ENCODE measurements at places on chromosomes 12 and 14.

DNA sequence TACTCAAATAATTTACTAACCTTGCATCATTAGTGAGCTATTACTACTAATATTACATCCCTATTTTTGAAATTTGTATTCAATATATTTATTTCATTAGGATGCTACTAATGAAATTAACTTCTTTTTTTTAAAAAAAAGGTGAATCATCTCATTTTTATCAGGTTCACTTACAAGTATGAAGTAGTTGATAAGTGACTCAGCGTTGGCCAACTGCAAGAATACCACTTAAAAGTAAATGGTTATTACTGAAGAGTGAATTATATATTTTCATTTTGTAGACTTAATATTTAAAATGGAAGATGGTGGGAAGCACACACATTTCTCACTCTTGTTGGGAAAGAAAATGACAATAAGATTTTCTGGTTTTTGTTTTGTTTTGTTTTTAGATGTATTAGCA lies 19.6 kb downstream of the OR4N2 start:
- no peak for DNase-seq

- DNase-seq = no peak
Observed at GRCh38 chr12:92457458-92458180, 245.2 kb upstream of the PLEKHG7 start.

GRCh38 chr14:101187816-101188570 lies 284.5 kb upstream of the RTL1 start:
- DNase-seq = no peak

- no peak for DNase-seq
Observed at GRCh38 chr14:44912041-44912869, 49.5 kb downstream of the KLHL28 start.

- no peak for DNase-seq
Observed at GRCh38 chr14:55760789-55761566, 181.0 kb downstream of the KTN1 start.

- DNase-seq = no peak
Observed at GRCh38 chr12:46179693-46180452, 89.0 kb downstream of the SLC38A1 start.

GRCh38 chr12:31278424-31278823 lies 47.5 kb downstream of the SINHCAF start:
- no peak for DNase-seq

GRCh38 chr12:84986117-84986516 lies 50.0 kb downstream of the TSPAN19 start:
- DNase-seq = no peak

GRCh38 chr14:49620182-49621113 lies at the start of the genes MGAT2 and RPL36AL:
TSS of gene MGAT2 (plus strand) at chr14:49620799. CDS start at chr14:49621269, 470 bp downstream.
TSS of gene RPL36AL (minus strand) at chr14:49620626. CDS start at chr14:49619104, 1,522 bp downstream.
- DNase-seq = peak; percentile 94

DNA sequence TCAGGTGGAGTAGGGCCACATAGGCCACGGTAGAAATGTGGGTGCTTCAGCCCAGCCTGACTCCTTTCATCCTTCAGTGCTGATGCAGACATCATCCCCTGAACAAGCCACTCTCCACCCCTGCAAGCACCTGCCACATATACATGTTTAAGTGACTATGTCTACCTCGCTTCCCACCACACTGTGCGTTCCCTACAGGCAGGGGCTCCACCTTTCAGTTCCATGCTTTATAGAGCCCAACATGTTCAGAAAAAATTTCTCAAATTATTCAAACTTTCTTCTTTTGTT lies 11.6 kb downstream of the SLC7A7 start:
- DNase-seq = no peak

GRCh38 chr14:75648066-75648838 lies 12.4 kb downstream of the ERG28 start:
- no peak for DNase-seq

GRCh38 chr12:54561164-54561563 lies 11.8 kb downstream of the PDE1B start:
- DNase-seq = no peak

GRCh38 chr14:32233260-32233659 lies 30.2 kb upstream of the RNU6-8 start:
- DNase-seq = no peak

- DNase-seq = no peak
Observed at GRCh38 chr12:30191696-30192455, 408.1 kb upstream of the TMTC1 start.

GRCh38 chr12:57237932-57238853 lies 8.7 kb downstream of the SHMT2 start:
- no peak for DNase-seq

- no peak for DNase-seq
Observed at GRCh38 chr12:72295101-72295500, 22.9 kb downstream of the TRHDE start.

- DNase-seq = no peak
Observed at GRCh38 chr12:1448336-1448735, 146.0 kb downstream of the FBXL14 start.

DNA sequence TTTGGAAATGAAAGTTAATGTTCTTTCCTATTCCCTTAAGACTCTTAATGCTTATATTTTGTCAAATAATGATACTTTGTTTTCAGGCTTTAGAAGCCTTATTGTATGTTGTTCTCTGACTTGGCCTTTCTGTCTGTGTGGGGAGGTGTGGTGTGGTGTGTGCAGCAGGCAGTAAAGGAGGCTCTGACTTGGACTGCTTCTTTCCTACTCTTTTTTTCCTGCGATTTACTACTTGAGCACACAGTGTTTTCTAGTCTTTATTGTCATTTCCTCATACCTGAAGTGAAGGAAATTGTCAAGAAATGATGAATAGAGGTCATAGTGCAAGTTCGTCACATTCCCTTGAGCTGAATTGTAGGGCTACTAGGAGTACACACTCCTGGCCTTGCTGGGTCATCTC lies 26.9 kb downstream of the PIWIL1 start:
- DNase-seq = no peak

DNA sequence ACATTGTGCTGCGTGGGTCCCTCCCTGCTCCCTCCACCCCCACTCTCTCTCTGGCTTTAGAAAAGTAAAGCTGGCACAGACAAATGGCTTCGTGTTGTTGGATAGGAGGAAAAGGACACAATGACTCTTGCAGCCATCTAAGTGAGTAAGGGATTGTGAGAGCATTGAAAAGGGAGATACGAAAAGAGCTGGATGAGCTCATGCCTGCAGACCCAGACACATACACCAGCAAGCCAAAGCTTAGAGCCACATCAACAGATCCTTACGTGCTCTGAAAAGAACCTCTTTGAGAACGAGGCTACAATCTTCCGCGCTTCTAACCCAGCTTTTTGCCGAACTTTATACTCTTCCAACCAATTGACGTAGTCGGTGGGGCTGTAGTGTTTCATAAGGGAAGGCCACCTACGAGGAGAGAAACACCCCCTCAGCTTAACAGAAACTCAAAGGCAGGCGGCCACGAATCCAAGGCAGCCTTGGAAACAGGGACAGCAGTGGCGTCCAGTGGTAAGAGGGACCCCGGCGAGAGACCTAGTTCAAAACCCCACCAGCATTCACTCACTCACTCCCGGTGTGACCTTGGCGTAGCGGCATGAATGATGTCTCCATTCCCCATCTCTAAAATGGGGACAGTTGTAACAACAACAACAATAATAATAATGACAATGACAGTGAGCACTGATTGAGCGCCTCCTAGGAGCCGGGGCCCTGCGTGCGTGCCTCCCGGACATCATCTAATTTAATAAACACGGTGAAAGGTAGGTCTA lies 1.1 kb downstream of the FBXO21 start:
- DNase-seq = peak; percentile 38

GRCh38 chr12:124148481-124149273 lies 146.2 kb upstream of the RFLNA start:
- DNase-seq = no peak

DNA sequence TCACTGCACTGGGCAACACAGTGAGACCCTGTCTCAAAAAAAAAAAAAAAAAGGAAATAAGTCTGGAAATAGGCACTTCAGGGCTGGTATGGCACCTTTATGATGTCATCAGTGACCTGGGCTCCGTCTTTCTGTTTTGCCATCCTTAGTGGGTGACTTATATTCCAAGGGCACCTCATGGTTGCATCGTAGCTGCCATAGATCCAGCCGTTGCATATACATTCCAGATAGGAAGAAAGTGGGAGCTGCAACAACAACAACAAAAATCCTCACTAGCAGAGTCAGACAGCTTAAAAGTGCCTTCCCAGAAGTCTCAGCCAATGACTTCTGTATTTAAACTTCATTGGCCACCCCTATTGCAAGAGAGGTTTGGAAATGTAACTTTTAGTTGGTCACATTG lies 26.4 kb downstream of the MYL2 start:
- no peak for DNase-seq

GRCh38 chr14:103849151-103849886 lies 1.9 kb upstream of the PPP1R13B start:
- no peak for DNase-seq

GRCh38 chr14:68013326-68013725 lies 193.7 kb downstream of the RAD51B start:
- no peak for DNase-seq

DNA sequence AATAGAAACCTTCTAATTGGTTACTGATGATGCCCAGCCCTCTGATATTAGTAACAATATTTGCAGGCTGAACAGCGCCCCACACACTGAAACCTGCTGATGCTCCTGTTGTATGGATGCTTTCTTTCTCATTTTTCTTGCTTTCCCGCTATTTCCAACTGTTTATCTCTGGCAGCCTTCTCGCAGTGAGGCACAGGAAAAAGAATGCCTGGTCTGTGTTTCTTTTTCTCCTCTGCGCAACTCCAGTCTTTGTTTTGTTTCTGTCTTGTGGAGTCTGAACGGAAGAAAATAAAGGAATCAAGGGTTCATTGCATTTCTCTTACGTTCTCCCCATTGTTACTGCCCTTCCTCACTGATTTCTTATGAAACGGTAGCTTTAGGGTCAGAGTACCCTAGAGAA lies 451.2 kb downstream of the EGLN3 start:
- no peak for DNase-seq

DNA sequence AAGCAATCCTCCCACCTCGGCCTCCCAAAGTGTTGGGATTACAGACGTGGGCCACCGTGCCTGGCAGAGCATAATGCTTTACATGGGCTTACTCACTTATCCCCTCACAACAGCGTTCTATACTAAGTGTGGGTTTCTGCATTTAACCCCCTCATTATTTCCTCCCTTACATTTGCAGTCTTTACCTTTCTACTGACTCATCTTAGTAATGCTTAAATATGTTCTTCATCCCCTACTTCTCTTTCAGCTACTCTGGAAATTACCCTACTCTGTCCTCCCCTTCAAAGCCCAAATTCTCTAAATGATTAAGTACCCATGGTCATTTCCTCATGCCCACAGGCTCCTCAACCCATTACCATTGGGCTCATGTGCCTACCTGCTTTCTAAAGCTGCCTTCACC lies 40.7 kb downstream of the NKX2-1 start:
- no peak for DNase-seq

DNA sequence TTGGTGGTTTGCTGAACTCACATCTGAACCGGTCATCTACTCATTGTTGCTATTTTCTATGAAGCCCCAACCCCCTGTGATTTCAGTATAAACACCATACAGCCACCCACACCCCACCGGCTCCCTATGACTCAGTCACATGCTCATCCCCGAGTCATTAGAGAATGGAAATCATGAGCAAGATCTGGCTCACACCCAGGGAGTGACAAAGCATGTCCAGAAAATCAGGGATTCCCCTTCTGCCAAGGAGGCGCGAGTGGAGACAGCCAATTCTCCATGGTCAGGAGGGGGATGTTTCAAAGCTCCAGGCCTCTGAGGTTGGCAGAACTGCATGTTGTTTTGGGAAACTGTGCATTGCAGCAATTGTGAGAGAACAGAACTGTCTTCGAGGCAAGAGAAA lies 657.5 kb upstream of the TBX3 start:
- DNase-seq = no peak

GRCh38 chr12:117695956-117696355 lies 272.8 kb downstream of the KSR2 start:
- no peak for DNase-seq

GRCh38 chr14:68216079-68216478 lies 396.5 kb downstream of the RAD51B start:
- no peak for DNase-seq

- DNase-seq = no peak
Observed at GRCh38 chr12:31869972-31870371, 89.2 kb upstream of the RESF1 start.

DNA sequence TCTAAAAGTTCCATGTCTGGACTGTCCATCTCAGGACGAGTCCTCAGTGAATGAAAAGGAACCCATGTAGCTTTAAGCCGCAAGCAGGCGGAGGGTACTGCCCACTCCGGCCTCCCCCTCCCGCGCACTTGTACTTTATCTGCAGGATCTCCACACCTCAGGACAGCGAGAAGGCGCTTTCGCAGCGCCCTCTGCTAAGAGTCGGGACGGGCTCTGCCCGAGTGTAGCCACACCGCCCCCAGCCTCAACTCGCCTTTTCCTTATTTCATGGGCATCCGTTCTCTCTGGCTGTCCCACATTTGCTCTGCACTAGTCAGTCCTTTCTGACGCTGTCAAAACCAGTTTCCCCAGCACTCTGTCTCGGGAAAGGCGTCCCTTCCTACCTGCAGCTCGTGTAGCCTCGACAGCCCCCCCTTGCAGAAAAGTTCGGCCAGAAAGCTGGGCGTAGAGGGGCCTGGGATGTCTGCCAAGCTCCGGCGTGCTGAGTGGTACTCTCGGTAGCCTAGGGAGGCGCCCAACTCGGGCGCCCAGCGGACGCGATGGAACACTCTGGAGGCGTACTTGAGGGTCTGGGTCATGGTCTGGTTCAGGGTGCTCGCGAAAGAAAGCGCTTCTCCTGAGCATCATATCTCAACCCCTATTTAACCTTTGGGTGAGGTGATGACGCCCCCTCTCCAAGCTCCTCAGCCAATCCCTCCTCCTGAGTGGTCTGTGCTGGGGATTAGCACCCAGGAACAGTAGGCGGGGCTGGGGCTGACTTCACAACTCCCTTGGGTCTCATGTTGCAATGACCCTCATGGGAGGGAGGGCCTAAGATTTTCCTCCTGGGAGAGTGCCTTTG lies at the start of gene CYP27B1:
CYP27B1 (minus strand) TSS at position 615 of the 841 bp plus-strand sequence; CDS start at position 578, 37 bp downstream.
- DNase-seq = no peak

GRCh38 chr12:68614105-68614679 lies 3.5 kb downstream of the RAP1B start:
- no peak for DNase-seq

- DNase-seq = peak; percentile 70
Observed at GRCh38 chr12:31959161-31959700, at the start of gene RESF1. TSS of gene RESF1 (plus strand) at chr12:31959415. CDS start at chr12:31980956, 21,541 bp downstream.

DNA sequence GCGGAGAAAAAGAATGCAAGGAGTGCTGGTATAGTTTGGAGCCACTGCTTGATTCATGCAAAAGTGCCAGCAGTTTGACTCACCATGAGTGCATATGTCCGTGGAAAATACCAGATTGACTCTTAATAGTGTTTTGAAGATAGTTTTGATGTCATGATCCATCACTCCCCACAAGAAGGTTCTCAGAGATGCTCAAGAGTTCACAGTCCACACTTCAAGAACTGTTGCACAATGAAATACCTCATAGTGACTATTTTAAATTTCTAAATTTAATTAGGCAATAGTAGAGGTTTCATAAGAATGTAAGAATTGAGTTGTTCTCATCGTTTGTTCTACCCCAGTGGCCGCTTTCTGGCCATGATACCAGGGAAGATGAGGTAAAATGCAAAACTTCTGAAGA lies 286.6 kb upstream of the RGS6 start:
- no peak for DNase-seq

GRCh38 chr12:26283046-26283445 lies 87.7 kb downstream of the SSPN start:
- no peak for DNase-seq
